ENCODE measurements at places on chromosomes 11 and 22.
A peak's percentile ranks its signal among the peaks of the same experiment; 100 is the strongest.

- DNase-seq = no peak
Observed at GRCh38 chr11:120500414-120501071, 11.0 kb upstream of the GRIK4 start.

- DNase-seq = no peak
Observed at GRCh38 chr11:10918698-10919097, 60.8 kb upstream of the ZBED5 start.

DNA sequence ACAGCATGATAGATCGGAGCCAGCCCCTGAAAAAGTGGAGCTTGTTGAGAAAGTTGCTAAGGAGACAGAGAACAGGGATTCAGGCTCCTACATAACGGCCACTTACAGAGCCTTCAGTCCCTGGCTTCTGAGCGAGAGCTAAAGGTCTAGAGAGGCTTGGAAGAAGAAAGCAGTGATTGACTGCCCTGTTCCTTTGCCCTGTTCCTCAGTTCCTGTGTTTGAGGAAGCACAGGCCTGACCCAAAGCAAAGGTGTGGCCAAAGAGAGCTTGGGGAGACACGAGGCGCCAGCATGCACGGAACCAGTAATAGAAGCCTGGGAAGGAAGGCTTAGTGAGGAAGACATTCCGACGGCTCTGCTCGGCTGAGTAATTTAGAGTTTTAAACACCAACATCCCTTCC is 74.1 kb upstream of the CSNK2A3 start:
- DNase-seq = no peak

DNA sequence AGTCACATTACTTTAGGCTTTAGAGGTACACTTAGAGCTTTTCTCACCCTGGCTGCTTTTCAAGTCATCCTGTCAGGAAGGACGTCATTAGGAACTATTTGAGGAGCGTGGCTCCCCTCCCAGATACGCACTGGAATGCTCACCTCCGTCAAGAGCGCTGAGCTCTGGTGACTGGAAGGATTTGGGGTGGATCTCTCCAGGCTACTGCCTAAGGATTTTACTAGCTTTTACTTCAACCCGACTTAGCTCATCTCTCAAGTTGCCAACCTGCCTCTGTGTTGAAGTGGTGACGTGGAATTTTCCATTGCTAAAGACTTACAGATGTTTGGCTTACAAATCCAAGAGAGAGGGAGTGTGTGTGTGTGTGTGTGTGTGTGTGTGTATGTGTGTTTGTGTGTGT is 355.3 kb upstream of the CCDC90B start:
- DNase-seq = no peak

GRCh38 chr11:106493751-106494150 is 416.3 kb downstream of the AASDHPPT start:
- no peak for DNase-seq

- no peak for DNase-seq
Observed at GRCh38 chr22:47928631-47929030, 1166.2 kb downstream of the TBC1D22A start.

- no peak for DNase-seq
Observed at GRCh38 chr11:73151416-73151815, 9.3 kb upstream of the FCHSD2 start.

DNA sequence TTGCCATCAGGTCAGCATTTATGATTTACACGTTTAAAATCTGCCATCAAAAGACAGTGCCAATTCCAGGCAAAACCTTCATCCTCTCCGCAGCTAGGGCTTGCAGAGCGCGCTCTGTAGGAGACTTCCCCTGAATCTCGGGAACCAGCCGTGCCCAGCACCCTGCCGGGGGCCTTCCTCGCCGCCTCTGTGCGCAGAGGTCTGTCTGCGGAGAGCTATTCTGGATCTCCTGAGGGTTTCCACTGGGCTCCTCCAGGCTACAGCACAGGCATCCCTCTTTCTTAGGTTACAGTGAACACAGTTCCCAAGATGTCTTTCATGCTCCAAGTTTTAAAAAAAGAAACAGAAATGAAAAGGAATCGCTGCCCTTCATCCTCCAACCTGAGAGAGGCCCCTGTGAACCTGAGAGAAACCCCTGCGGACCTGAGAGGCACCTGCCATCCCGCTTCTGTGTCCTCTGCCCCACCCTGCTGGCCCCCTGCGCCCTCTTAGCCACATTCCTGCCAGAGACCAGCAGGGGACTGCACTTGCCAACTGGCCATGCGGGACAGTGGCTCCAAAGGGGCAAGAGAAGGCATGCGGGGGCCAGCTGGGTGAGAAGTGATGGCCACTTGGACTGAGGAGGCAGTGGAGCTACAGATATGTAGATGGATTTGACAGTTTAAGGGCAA is 16.1 kb downstream of the TP53AIP1 start:
- no peak for DNase-seq

- no peak for DNase-seq
Observed at GRCh38 chr11:46363455-46364005, 16.3 kb downstream of the DGKZ start.

- no peak for DNase-seq
Observed at GRCh38 chr11:70844387-70844786, 408.0 kb downstream of the SHANK2 start.

- DNase-seq = no peak
Observed at GRCh38 chr11:43689167-43689566, 8.6 kb downstream of the HSD17B12 start.

- peak; percentile 29 for DNase-seq
Observed at GRCh38 chr11:38460896-38461295, 1862.9 kb upstream of the RAG2 start.

DNA sequence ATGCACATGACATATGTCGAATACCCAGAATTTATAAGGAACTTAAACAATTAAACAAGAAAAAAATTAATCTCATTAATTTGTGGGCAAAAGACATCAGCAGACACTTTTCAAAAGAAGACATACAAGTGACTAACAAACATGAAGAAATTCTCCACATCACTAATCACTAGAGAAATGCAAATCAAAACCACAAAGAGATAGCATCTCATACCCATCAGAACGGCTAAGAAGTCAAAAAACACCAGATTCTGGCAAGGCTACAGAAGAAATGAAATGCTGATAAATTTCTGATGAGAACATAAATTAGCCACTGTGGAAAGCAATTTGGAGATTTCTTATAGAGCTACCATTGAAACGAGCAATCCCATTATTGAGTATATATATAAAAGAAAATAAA is 210.6 kb upstream of the LUZP2 start:
- DNase-seq = no peak

DNA sequence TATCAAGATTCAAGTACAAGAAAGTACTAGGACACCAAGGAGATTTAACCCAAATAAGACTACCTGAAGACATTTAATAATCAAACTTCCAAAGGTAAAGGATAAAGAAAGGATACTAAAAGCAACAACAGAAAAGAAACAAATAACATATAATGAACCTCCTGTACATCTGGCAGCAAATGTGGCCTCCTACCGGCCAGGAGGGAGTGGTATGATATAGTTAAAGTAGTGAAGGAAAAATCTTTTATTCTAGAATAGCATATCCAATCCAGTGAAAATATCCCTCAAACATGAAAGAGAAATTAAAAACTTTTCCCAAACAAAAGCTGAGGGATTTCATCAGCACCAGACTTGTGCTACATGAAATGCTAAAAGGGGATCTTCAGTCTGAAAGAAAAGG is 104.7 kb upstream of the GUCY1A2 start:
- no peak for DNase-seq

DNA sequence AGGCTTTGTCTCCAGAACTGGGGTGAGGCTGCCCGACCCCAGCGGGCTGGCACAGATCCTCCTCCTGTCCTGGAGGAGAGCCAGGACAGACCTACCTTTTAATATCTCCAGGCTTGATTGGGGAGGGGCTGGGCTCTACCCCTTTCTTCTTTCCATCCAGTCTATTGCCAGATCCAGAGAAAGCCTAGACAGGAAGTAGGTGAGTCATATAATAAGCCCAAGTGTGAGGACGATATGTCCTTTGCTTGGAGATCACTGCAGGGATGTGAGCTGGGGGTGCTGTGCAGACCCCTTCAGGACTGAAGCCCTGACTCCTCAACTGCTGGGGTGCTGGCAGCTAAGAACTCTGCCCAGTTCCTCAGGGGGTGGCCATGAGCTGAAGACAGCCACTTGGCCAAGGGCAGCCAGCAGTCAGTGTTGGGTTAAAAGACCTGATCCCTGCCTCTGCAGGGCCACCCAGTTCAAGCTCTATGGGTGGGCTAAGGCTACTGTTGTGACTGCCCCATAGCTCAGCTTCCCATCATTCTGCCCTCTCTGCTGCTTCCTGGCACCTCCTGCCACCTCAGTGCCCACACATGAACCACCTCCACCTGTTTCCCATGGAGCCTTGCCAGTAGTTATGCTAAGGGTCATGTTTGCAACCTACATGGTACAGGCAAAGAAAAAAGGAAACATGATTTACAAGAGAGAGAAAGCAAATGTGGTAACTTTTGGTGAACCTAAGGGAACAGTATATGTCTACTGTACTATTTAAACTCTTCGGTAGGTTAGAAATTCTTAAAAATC is 8.3 kb upstream of the C22orf39 start:
- DNase-seq = no peak

GRCh38 chr11:118907051-118908042 is 18.4 kb downstream of the BCL9L start:
- DNase-seq = peak; percentile 91

- DNase-seq = peak; percentile 87
Observed at GRCh38 chr11:61516675-61517572, 8.4 kb downstream of the LRRC10B start.

DNA sequence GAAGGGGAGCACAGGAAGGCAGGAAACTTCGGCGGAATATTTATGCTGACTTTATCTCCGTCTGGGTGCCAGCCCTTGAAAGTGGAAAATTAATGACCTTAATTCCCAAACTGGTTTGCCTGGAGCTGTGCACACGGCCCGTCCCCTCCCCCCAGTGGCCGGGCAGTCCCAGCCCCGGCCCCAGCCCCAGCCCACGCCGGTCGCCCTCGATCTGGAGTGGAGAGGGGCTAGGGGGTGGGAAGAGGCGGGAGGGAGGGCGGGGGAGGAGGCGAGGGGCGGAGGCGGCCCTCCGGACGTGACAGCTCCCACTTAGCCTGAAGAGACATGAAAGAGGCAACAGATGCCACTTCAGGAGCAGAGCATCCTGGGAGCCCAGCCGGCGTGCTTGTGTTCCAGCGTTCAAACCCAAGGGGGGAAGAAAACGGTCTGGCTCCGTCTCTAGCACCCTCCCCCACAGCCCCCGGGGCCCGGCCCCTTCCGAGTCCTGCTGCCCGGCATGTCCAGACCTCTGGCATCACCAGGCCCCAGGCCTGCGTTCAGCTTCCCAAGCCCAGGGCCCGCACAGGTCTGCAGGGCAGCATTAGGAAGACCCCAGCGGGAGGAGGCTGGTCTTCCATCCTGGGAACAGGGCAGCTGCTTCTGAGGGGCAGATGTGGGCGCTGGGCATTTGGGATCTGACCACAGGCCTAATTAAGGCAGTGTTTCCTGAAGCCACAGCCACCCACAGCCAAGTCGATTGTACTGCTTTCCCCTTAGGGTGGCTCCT is 20.0 kb upstream of the LMO1 start:
- DNase-seq = peak; percentile 68

- DNase-seq = no peak
Observed at GRCh38 chr22:46353483-46354105, 18.1 kb downstream of the TRMU start.

DNA sequence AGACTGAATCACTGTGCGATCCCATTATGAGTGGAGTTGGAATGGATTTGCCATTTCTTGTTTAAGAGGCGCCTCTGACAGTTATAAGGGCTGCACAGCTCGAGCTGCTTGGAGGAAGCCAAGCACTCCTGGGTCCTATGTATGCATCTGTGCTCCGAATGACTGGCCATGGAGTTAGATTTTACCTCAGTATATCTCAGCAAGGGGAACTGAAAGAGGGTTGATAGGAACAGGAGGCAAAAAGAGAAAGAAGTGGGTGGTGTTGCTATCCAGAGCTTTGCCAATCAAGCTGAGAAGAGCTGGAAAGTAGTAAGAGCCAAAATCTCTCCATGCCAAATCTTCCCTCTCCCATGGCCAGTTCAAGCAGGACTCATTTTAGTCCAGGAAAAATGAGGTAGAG is 632.0 kb upstream of the KIRREL3 start:
- DNase-seq = no peak

- DNase-seq = no peak
Observed at GRCh38 chr22:35489239-35489638, 51.4 kb upstream of the RASD2 start.

DNA sequence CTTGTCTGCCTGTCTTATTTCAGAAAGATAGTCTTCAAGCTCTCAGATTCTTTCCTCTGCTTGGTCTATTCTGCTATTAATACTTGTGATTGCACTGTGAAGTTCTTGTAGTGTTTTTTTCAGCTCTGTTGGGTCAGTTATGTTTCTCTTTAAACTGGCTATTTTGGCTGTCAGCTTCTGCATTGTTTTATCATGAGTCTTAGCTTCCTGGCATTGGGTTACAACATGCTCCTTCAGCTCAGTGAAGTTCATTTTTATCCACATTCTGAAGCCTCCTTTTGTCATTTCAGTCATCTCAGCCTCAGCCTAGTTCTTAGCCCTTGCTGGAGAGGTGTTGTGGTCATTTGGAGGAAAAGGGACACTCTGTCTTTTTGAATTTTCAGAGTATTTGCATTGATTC is 15.5 kb upstream of the DEPDC7 start:
- no peak for DNase-seq

DNA sequence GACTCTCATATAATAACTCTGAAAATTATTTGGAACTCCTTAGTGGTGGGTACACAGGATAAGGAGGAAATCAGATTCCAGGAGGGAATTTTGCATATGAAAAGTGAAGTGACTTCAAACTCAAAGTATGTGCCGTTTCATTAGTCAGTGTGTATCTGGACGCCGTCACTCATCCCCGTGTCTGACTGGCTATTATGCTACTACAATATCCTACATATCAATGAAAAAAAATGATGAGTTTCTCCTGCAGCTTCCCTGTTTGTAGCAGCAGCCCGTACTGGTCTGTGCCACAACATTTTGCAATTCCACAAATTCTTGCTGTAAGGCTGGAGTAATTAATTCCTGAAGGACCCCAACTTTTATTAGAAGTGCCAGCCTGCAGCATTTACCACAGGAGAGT is 16.5 kb downstream of the WT1 start:
- DNase-seq = no peak

DNA sequence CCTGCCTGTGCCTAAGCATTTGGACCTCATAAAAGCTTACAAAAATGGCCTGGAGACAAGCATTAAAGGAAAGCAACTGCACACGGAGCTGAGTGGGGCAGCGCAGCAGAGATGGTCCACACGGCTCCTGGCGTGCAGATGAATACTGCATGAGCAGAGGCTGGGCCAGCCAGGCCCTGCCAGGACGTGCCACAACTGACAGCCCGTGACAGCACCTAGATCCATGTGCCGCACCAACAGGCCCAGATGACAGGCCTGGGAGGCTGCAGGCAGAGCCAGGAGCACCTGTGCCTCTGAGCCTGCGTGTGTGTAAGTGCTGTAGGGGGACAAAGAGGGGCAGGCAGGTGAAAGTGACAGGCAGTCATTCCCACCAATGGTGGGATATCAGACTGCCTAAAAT is 33.4 kb downstream of the MICAL3 start:
- DNase-seq = no peak
